ENCODE measurements at places on chromosomes 11 and 22.
A peak's percentile ranks its signal among the peaks of the same experiment; 100 is the strongest.

- no peak for DNase-seq
Observed at GRCh38 chr11:115941044-115941443, 436.8 kb upstream of the CADM1 start.

DNA sequence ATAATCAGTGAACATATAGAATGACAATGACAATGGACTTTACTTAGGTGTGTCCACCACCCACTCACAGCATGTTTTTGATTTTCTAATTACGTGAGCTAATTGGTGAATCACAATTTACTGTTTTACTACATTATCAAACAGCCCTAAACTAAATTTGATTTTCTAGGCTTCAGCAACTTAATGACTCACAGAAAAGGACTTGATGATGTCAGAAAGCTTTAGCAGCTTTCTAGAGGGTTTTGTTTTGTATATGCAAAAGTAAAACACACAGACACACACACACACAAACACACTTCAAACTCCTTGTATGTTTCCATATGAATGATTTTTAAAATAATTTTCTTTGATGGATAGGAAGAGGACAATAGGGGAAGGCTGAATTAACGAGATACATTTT lies 878.6 kb upstream of the CCDC90B start:
- no peak for DNase-seq

DNA sequence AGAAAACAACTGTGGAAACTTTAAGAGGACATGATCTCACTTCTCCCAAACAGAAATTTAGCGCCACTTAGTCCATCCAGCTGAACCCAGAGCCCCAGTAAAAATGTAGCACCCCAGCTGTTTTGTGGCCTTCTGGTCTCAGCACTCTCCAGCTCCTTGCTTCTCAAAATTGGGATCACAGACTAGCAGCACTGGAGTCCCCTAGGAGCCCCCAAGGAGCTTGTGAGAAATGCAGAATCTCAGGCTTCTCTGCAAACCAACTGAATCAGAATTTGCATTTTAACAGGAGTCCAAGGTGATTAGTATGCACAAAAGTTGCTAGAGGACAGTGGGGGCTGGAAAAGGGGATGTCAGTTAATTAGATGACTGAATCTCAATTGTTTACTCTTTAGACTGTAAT lies 89.8 kb upstream of the FIBIN start:
- no peak for DNase-seq

GRCh38 chr11:73047773-73048371 lies 94.2 kb downstream of the FCHSD2 start:
- no peak for DNase-seq

DNA sequence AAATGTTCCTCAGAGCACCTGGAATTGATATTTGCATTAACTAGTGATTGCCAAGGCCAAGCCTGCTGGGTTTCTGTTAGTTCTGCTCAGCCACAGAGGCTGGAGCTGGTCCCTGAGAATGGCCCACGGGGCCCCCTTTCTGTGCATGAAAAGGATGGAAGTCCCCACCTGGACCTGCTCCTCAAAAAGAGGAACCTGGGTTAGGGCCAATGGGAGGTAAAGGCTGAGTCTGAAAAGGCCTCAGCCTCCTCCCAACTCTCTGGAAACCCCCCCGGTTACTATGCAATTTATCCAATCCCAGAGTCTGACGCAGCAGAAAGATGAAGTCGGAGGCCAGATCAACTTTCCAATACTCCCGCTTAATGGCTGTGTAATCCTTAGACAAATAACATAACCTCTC lies 6.8 kb upstream of the CREB3L1 start:
- no peak for DNase-seq

GRCh38 chr22:34102633-34103032 lies 182.4 kb upstream of the LARGE1 start:
- no peak for DNase-seq

- no peak for DNase-seq
Observed at GRCh38 chr11:409600-410483, 5.0 kb downstream of the SIGIRR start.

DNA sequence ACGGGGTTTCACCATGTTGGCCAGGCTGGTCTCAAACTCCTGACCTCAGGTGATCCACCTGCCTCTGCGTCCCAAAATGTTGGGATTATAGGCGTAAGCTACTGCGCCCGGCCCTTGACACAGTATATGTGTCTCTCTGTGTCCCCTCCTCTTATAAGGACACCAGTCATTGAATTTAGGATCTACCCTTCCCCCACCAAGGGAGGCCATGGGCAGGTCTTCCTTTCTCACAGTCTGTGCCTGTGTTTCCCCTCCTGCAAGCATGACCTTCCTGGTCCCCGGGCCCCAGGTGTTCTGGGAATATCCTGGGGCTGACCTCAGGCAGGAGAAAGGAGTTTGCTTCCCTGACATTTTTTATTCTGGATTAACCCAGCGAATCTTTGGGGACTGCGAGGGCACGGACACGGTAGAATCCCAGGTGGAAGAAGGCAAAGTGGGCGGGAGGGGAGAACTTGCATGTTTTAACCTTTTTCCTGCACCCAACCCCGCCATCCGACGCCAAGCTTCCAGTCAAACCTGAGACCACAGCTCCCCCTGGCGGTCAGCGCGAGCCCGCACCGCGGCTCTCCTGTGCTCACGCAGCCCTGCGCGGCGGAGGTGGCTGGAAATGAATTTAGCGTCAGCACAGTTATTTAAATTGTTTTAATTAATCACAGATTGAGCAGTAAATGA lies 42.1 kb upstream of the ISX start:
- peak; percentile 50 for DNase-seq

DNA sequence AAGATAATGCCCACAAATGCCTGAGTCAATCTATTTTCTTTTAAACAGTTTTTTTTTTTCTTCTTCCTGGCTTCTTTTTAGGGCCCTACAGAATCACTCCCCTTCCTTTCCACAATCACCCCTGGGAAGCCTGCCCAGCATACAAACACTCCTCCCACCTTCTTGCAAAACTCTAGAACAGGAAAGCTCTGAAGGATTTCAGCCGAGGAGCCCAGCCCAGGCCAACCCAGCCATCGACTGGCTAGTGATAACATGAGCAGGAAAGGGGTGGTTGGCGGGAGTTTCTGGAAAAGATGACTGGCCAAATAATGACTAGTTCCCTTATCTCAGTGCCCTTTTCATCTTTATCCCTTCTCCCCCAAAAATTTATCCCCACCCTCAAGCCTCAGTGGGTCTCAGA lies 68.2 kb downstream of the USP35 start:
- DNase-seq: peak; percentile 35

- no peak for DNase-seq
Observed at GRCh38 chr11:112589155-112589554, 328.5 kb upstream of the PLET1 start.

DNA sequence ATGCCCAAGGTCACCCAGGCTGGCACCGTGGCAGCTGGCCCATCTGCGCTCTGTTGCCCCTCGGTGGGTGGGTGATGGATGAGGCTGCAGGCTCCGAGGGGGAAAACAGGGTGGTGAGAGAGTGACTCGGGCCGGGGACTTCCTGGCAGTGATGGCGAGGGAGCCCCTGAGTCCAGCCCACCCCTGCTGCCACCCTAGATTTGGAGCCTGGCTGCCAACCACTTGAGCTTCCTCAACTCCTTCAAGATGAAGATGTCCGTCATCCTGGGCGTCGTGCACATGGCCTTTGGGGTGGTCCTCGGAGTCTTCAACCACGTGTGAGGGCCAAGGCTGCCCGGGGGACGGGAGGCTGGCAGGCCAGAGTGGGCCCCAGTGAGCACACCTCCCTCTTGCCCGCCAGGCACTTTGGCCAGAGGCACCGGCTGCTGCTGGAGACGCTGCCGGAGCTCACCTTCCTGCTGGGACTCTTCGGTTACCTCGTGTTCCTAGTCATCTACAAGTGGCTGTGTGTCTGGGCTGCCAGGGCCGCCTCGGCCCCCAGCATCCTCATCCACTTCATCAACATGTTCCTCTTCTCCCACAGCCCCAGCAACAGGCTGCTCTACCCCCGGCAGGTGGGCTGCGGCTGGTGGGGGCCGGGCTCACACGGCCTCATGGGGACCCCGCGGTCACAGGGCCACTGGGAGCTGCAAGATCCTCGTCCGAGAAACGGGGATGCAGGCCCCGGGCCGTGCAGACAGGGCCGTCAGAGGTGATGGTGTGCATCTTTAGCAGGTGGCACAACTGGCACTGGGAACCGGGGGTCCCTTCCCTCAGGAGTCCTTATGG lies 10.1 kb downstream of the TCIRG1 start:
- no peak for DNase-seq

- no peak for DNase-seq
Observed at GRCh38 chr22:49044091-49044490, 783.6 kb downstream of the BRD1 start.

GRCh38 chr11:532527-532985 lies 2.8 kb downstream of the HRAS start:
- no peak for DNase-seq

- no peak for DNase-seq
Observed at GRCh38 chr11:86277741-86278140, 24.3 kb upstream of the HIKESHI start.

DNA sequence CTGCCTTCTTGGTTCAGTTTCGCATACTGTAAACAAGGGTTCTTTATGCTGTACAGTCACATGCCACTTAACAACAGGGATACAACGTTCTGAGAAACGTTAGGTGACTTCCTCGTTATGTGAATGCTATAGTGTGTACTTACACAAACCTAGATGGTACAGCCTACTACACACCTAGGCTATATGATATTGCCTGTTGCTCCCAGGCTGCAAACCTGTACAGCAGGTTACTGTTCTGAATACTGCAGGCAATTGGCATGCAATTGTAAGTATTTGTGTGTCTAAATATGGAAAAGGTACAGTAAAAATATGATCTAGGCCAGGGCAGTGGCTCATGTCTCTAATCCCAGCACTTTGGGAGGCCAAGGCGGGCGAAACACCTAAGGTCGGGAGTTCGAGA lies 85.7 kb upstream of the PRDM11 start:
- no peak for DNase-seq

GRCh38 chr11:316891-317301 lies 3.1 kb downstream of the IFITM1 start:
- no peak for DNase-seq

- no peak for DNase-seq
Observed at GRCh38 chr22:39917197-39917643, 16.3 kb downstream of the GRAP2 start.

- no peak for DNase-seq
Observed at GRCh38 chr11:94089341-94089740, 39.3 kb upstream of the PANX1 start.

DNA sequence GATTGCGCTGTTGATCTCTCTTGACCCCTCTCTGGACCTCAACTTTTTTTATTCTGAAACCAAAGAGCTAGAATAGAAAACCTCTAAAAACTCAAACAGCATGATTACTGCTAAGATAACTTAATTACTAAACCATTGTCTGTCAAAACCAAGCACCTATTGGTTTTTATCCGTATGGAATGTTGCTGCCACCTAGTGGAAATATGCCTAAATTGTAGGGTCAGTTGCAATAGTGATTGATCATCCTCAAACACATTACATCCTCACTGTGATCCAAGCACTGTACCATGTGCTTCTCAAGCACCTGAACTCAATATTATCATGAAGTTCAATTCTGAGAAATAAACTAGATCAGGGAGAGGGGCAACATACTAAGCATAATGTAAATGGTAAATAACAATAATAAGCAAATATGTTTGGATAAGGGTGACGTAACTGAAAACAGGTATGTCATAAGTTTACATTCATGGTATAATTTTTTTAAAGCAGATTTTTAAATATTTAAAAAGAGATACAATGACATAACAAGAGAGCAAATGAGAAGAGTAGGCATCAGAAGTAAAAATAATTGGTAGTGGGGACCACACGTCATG lies 3.8 kb upstream of the OR5A2 start:
- DNase-seq: peak; percentile 43

DNA sequence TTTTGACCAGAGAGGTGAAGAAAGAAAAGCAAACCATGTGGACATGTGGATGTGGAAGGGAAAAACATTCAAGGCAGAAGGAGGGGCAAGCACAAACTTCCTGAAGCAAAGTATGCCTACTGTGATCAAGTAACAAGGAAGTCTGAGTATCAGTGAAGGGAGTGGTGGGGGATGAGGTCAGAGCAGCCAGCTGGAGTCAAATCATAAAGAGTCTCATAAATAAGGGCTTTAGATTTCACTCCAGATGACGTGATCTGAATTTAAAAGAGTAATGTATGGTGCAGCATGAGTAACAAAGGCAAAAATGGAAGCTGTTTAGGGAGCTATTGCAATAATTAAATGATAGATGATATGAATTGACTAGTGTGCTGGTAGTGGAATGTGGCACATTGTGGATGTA lies 665.4 kb upstream of the CCDC90B start:
- DNase-seq: no peak

GRCh38 chr11:74783241-74783871 lies 34.7 kb downstream of the RNF169 start:
- no peak for DNase-seq

GRCh38 chr11:32100495-32100894 lies 9.6 kb downstream of the RCN1 start:
- no peak for DNase-seq

DNA sequence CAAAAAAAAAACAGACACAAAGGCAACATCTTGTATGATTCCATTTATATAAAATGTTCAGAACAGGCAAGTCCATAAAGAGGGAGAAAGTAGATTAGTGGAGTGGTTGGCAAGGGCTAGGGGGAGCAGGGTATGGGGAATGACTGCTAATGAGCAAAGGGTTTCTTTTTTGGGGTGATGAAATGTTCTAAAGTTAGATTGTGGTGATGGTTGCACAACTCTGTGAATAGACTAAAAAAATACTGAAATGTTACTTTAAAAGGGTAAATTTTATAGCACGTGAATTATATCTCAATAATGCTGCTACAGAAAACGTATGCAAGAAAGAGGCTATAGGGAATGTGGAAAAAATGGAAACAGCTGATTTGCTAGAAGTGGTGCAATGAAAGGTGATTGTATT lies 155.1 kb downstream of the TENM4 start:
- no peak for DNase-seq

DNA sequence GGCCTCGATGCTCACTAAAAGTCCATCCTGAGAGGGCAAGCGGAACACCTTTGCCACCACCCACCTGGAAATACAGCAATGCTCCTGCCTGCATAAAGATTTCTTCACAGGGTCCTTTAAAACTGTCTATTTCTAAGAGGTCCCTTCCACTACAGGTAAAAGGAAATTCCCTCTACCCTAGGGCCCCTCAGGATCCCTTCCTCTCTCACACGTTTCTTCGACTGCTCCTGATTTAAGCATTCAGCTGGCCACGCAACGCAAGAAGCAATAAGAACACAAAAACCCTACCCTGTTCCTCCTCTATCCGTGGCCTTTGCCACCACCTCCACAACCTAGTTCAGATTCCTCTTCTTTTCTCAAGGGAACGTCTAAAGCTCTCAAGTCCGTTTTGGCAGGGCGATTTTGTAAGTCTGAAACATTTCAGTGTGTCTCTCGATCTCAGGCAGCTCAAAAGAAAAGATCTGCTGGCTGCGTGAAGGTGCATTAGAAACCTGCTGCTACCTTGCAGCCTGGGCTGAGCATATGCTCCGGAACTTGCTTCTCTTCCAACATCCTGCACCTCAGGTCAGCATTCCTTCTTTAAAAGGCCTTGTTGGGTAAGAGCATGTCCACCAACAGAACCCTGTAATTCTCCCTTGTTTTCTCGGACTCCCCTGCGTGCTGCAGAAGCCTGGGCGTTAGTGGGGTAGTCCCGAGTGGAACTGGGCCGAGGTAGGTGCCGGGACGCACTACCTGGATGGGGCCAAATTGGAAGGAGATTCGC lies 1.6 kb downstream of the LGR4 start:
- peak; percentile 43 for DNase-seq

- DNase-seq: no peak
Observed at GRCh38 chr11:134764367-134764766, 352.3 kb upstream of the B3GAT1 start.

GRCh38 chr11:116261606-116262005 lies 511.2 kb downstream of the BUD13 start:
- no peak for DNase-seq
